Amniotic epithelial cell (primary cell): ENCODE measurements at places on chromosomes 5 and 9.

DNA sequence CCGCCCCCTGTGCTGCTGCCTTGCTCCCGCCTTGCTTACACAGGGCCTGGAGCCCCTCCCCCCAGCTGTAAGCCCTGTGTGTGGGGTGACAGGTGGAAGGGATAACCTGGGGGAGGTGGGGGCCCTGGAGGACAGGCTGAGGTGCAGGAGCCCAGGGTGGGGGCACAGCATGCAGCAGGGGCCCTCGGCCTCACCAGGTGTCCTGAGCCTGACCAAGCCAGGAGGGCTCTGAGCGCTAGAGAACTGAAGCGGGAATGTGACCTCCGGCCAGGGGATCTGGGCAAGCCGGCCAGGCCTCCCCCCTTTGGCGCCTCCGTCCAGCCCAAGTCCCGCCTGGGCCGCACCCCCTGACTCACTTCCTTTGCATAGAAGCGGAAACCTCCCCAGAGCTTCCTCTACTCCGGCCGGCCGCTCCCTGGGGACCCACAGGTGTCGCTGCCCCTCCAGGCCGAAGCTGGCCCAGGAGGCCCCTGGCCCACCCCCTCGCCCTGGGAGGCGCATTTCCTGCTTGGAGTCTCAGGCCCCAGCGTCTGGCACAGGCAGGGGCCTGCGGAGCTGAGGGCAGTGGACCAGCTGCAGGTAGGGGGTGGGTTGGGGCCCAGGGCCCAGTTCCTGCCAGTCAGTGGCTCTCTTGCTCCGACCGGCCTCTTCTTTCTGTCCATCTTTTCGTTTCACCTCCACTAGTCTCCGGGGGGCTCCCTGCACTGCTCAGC lies at the start of gene TOR4A:
Gene TOR4A, plus strand, starts transcription at position 398 of the 713 bp plus-strand sequence. CDS start 964 bp downstream, outside the sequence.
- DNase-seq = peak; percentile 77

DNA sequence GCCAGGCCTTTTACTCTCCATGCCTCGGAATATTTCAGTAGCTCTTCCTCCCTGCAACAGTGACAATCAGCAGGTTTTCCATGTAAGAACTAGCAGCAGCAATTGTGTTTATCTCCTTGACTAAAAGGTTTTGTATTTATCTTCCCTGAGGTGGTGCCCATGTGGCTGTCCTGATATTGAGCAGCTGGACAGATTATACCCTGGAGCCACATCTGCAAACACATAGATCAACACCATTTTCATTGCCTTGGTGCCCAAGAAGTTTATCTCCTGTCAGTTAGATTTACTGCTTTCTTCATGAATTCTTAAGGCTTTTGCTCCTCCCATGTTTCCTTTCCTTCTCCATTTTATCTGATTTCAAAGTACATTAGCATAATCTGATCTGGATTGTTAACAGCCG lies 378.4 kb downstream of the SPATA31D1 start:
- DNase-seq = no peak

DNA sequence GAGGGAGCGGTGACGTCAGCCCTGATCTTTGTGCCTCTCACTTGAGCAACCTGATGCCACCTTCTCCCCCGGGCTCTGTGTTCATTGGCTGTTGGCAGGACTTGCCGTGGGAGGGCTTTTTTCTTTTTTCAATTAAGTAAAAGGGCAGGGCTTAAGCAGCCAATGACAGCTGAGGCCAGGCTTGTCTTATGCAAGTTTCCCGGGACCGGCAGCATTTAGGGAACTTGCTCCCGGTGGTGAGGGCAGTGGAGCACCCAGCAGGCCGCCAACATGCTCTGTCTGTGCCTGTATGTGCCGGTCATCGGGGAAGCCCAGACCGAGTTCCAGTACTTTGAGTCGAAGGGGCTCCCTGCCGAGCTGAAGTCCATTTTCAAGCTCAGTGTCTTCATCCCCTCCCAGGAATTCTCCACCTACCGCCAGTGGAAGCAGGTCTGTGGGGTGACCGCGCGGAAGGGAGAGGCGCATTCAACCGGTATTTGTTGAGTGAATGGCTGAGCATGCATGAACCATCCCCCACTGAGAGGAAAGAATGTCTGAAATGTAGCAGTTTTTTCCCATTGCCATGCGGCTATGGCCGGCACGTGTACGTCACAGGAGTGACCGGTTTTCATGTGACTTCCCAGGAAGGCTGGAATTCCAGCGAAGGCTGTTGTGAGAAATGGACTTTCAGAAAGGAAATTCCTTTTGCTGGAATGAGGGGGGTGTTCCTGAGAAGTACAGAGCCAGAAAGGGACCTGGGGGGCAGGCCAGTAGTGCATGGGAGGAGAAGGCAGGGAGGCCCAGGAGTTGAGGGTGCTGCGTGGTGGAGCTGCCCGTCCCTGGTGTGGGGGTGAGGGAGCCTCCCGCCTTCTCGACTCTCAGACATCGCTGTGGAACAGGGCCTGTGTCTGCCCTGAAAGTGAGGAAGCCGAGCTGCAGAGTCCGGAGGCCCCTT lies 29.0 kb downstream of the PTGES2 start:
- peak; percentile 98 for DNase-seq

GRCh38 chr9:75455444-75455921 lies 367.2 kb downstream of the OSTF1 start:
- DNase-seq = peak; percentile 1

GRCh38 chr5:143600396-143601075 lies 197.1 kb upstream of the NR3C1 start:
- peak; percentile 66 for DNase-seq

GRCh38 chr9:100167915-100168654 lies 69.0 kb downstream of the INVS start:
- peak; percentile 44 for DNase-seq

- no peak for DNase-seq
These were observed 29.2 kb upstream of the PANK3 start for GRCh38 chr5:168608386-168608785.

DNA sequence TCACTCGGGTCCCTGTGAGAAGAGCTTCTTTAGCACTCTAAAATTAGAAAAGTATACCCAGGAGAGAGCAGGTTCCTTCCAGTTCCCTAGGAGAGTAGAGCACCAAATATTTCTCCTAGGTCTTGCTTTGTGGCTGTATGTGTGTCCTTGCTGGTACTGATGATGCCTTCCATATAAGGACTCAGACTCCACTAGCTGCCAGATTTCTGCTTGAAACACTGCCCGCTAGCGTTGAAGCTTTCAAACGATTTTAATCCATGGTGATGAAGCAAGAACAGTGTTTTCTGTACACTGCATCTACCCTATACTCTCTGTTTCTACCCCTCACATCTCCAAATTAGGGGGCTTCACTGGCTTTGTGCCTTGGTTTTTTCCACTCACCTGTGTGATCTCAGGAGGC lies 2.4 kb upstream of the SMC2 start:
- peak; percentile 58 for DNase-seq

DNA sequence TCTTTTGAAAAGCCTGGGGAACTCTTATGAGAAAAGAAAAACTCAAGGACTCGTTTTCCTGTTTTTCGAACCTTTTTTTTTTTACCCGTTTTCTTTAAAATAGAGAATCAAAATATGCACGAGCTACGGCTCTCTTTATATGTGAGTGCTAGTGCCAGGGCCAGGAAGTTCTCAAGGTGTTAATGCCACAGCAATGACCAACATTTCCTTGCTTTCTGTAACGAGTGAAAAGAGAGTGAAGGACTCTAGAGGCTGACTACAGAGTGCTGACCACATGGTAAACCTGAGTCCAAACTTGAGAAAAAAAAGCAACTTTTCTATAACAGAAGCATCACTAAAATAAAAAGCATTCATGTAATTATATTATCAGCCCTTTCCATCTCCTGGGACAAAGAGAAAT lies 102.2 kb upstream of the SLC28A3 start:
- no peak for DNase-seq

DNA sequence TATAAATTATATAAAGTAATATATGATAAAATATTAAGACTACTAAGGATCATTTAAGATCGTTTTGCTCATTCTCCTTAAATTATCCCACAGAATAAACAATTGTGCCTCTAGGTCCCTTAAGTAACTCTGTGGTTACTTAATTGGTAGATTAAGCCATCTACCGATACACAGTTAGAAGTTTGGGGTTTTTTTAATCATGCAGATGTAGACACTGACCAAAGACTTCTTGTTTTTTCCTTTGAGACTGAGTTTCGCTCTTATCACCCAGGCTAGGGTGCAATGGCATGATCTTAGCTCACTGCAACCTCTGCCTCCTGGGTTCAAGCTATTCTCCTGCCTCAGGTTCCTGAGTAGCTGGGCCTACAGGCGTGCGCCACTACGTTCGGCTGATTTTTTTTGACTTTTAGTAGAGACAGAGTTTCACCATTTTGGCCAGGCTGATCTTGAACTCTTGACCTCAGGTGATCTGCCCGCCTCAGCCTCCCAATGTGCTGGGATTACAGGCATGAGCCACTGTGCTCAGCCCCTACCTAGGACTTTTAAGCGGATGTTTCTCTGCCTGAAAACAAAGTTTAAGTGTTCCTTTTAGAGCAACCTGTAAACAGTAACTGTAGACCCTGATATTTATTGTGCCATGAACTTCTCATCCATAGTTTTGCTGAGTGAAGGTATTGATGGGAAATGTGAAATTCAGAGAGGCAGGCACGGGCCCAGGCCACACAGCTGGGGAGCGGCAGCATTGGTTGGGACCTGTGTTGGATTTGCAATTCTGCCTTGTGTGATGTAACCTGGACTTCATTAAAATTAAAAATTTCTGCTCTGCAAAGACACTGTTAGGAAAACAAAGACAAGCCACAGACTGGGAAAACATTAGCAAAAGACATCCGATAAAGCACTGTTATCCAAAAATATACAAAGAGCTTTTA lies 11.6 kb downstream of the CEL start:
- no peak for DNase-seq

- no peak for DNase-seq
These were observed 251.8 kb downstream of the ZNF608 start for GRCh38 chr5:124494540-124495116.

DNA sequence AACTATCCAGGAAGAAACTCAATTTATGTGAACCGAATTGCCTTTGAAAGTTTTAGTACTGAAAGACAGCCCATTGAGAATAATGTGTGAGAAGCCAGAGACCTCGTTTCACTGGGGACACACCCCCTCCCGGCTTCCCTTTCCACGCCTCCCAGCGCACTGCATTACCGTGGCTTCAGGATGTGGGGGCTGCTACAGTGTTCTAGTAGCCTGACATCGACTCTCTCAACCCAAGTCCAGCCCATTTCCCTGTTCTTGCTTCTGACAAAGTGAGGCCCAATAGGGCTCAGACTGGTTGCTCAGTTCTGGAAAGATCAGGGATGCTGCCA lies 3.5 kb downstream of the PAX5 start:
- no peak for DNase-seq

GRCh38 chr9:20865347-20865746 lies 166.1 kb downstream of the HACD4 start:
- DNase-seq = peak; percentile 14

GRCh38 chr5:149656576-149657182 lies 73.4 kb upstream of the PPARGC1B start:
- DNase-seq = peak; percentile 18

GRCh38 chr9:100890321-100890720 lies 138.2 kb upstream of the PLPPR1 start:
- DNase-seq = no peak

DNA sequence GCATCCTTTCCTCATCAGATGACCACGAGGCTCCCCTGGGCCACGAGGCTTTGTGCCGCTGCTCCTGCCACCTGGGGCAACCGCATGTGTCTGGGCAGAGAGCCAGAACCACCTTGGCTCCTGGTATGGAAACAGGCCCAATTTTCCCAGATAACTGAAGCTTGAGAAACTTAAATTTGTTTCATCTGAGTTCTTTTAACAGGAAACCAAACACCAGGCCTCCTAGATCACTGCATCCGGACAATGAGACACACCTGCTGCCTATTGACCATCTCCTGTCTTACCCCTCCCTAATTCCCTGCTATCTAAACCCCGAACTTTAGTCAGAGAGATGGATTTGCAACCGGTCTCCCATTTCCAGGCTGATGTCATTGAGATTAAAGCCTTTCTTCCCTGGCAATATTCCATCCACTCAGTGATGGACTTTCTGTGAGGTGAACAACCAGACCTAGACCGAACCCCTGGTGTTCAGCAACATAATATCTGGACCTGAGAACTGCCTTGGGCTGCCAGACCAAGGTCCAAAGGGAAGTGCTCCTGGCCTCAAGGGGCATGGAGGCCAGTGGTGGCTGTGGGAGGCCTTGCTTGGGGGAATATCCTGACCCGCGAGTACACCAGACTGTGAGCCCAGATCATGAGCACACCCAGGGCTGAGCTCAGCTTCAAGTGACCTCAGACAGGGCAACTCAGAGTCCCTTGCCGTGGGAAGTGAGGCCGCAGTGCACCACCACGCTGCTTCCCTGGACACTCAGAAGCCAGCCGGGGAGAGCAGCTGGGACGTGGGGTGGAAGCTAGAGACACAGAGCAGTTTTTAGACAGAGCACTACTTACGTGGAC lies 199.7 kb downstream of the HSPA4 start:
- no peak for DNase-seq

GRCh38 chr5:6396043-6396442 lies 17.7 kb upstream of the MED10 start:
- no peak for DNase-seq

DNA sequence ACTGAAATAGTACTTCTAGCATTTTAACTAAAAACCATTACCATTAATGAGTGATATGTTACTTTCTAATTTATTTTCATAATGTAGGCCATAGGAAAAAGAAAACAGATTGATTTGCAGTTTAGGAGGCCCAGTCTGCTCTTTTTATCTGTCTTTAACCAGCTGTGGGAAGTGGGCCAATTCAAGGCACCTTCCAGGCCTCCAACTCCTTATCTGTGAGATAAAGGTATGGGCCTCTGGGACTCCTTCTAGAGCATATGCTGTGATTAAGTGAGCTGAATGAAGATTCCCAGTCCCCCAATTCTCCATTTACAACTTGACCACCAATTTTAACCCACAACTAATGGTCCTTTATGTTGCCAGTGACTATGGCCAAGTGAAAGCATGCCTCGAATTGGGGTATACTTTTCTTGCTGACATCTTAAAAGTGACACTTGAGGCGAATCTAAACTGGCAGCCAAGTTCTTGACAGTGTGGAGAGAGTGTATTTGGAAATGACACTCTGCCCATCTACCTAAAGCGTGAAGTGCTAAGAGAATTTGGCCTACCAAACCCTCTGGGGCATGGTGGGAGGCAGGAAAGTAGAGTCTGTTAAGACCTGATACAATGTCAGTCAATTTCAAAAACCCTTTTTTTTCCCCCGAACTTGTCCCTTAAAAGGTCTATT lies 88.3 kb downstream of the PIK3R1 start:
- DNase-seq = peak; percentile 44

- no peak for DNase-seq
These were observed 222.7 kb downstream of the MAST4 start for GRCh38 chr5:66818935-66819328.

GRCh38 chr9:34362614-34363214 lies 14.0 kb downstream of the MYORG start:
- DNase-seq = no peak

GRCh38 chr5:113269023-113269997 lies 165.5 kb downstream of the TSSK1B start:
- no peak for DNase-seq

DNA sequence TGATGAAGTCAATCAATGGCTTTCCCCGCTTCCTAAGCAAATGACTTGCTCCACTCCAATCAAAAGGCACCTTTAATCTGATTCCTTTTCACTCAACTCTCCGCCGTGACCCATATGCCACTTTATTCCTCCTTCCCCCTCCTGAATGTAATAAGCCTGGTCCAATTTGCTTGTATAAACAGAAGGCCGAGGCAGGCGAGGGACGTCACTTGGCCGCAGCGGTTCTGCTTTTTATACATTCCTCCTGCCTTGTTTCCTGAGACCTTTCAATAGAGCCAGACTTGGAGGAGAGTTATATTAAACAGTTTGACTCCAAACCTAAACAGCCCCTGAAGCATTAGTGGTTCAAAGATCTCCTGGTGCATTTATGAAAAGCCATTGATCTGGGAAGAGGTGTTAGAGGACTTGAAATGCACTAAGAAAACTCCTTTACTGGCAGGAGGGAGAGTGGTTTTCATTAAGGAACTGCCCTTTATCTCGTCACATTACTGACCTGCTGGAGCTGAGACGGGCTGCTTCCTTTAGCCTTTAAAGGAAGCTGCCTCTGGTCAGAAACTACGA lies 273.4 kb downstream of the SLIT3 start:
- DNase-seq = no peak
